Glomerular endothelial cell (primary cell): ENCODE measurements at places on chromosomes 6 and 20. TPM values are rescaled to one million over a fixed set of nuclear protein-coding genes. Genes with fewer than 3 reads are reported as not detected.

The GGTLC1 gene
- total RNA-seq: not detected in 2 replicates

- DNase-seq: no peak
Observed at GRCh38 chr6:129696843-129697242, 13.1 kb downstream of the ARHGAP18 start.

DNA sequence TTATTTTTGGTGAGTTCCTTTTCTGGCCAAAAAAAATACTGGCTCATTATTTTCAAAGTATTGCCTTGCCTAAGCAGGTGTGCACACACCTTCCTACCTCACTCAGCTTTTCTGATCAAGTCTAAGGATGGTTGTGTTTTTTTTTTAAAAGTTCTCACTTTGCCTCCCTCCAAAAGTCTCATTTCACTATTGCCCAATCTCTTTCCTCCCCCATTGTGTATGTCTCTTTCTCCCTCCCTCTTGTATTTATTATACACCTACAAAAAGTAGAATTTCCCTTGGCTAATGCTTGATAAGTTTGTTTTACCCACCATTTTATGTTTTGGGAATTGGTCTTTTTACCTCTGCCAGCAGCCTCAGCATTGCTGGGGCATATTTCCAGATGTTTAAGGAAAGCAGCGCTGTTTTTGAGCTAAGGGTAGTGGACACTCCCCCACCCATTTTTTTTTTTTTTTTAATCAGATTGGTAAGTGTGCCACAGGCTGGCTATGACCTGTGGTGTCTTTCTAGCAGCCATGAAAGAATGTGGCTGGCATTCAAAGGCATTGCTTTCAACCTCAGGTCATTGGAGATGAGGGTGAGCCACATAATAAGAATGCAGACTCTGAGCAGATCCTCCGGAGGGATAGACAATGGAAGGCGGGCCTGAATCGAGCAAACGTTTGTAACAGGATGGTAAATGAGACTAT, 668.6 kb downstream of the UTRN start:
- no peak for DNase-seq

- no peak for DNase-seq
Observed at GRCh38 chr20:3846378-3846739, 275 bp upstream of the MAVS start.

The POM121L2 gene
- not detected in 2 replicates for total RNA-seq

- no peak for DNase-seq
Observed at GRCh38 chr6:111573131-111573883, 32.4 kb downstream of the TRAF3IP2 start.

GRCh38 chr20:36604952-36605398, 604 bp upstream of the RAB5IF start:
- DNase-seq: no peak

DNA sequence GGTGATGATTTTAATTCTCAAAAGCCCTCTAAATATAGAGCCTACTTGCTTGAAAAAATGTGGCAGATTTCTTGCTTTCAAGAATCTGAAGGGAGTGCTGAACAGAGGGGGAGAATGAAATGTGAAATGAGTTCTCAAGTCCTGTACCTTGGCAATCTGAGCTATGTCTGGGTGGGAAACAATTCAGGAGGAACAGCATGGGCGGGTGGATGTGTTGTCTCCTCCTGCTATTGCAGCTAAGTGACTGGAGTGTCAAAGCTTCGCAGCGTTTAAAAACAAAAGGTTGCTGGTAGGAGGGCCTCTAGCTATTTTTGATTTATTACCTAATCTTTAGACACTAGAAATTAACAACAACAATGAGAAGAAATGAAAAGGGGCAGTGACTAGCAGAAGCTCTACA, 102.5 kb upstream of the ARG1 start:
- no peak for DNase-seq

DNA sequence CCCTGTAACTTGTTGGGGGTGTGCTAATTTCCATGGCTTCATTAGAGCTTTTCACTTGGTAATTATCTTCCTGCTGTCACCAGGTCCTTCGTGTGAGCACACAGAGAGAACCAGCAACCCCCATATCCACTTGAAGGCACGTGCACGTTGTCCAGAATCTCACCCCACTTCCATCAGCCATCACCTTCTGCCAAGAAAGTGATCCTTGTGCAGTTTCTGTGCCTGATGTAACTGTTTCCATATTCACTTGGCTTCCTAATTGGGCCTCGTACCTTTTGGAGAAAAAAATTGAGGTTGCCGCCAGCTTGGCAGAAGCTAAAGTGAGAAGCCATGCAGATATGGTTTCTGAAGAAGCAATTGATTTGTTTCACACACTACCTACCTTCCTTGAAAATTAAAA, 153.7 kb upstream of the TSHZ2 start:
- DNase-seq: no peak

The LBP gene
- total RNA-seq: not detected in 2 replicates

The ENPP4 gene
- 4.1 and 4.9 TPM in 2 replicates for total RNA-seq

The COL19A1 gene
- total RNA-seq: not detected in 2 replicates

The SLC22A1 gene
- total RNA-seq: not detected in 2 replicates

The APCDD1L gene
- total RNA-seq: 0.34 and 4.2 TPM in 2 replicates

The SLC17A2 gene
- total RNA-seq: not detected in 2 replicates

DNA sequence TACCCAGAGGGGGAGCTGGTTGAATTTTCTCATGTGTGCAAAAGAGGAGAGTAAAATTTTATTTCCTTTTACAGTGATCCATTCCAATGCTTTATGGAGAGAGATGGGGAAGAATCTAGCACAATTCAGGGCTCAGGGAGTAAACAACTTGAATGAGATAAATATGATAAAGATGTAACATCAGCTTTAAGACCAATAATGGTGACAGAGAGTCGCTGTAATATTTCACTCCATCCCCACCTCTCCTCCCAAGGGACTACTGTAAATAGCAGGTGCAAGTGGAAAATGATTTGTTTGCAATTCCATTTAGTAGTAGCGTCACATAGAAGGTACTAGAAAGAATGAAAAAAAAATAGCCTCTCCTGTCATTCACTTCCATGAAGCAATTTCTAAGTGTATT, 4.8 kb downstream of the CRISP3 start:
- no peak for DNase-seq

DNA sequence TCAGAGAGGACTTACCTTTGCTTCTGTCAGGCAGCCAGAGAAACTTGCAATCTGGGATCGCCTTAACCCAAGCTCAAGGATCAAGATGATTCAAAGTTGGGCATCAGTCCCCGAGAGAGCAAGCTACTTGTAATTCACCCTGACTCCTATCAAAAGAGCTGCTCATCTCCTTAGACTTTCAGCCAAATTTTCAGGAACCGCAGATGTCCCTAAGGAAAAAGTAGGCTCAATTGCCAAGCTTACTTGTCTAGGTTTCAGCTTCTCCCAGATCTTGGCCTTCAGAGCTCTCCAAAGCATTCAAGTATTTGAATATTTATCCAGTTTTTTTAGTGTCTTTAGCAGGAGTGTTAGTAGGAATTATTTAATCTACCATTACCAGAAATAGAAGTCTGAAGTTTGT, 434.1 kb upstream of the MMS22L start:
- DNase-seq: no peak

GRCh38 chr6:71279321-71279720, 9.3 kb upstream of the OGFRL1 start:
- no peak for DNase-seq

GRCh38 chr6:52574709-52575501, 2.0 kb downstream of the TRAM2 start:
- no peak for DNase-seq

- DNase-seq: no peak
Observed at GRCh38 chr20:54204063-54204462, 3.8 kb upstream of the PFDN4 start.

The CASS4 gene
- not detected in 2 replicates for total RNA-seq
